ENCODE measurements at places on chromosomes 6 and 20.

- DNase-seq = no peak
Observed at GRCh38 chr20:1926237-1926636, 31.0 kb downstream of the SIRPA start.

GRCh38 chr6:91796603-91797002 lies 1209.7 kb upstream of the MAP3K7 start:
- no peak for DNase-seq

- DNase-seq = no peak
Observed at GRCh38 chr20:7702141-7702540, 238.1 kb downstream of the HAO1 start.

DNA sequence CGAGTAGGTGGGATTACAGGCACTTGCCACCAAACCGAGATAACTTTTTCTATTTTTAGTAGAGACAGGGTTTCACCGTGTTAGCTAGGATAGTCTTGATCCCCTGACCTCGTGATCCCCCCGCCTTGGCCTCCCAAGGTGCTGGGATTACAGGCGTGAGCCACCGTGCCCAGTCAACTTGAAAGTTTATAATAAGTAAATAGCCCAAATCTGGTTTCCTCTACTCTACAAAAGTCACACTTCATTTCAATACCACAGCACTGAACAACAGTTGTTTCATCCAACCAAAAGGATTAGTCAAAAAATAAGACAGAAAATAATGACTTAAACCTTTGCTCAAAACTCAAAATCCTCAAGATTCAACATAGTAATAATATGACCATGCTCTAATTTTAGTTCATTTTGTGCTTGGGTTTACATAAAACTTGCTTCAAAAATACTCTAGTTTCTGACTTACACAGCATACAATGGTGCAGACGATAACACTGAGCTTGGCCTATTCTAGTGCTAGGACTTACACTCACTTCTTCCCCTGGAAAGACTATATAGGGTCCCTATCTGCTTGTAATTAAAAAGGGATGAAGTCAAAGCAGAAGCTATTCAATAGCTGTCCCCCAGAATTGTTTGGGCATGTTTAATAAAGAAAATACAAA lies 56.7 kb downstream of the NT5E start:
- no peak for DNase-seq

- DNase-seq = no peak
Observed at GRCh38 chr20:18313411-18313810, 25.1 kb downstream of the ZNF133 start.

DNA sequence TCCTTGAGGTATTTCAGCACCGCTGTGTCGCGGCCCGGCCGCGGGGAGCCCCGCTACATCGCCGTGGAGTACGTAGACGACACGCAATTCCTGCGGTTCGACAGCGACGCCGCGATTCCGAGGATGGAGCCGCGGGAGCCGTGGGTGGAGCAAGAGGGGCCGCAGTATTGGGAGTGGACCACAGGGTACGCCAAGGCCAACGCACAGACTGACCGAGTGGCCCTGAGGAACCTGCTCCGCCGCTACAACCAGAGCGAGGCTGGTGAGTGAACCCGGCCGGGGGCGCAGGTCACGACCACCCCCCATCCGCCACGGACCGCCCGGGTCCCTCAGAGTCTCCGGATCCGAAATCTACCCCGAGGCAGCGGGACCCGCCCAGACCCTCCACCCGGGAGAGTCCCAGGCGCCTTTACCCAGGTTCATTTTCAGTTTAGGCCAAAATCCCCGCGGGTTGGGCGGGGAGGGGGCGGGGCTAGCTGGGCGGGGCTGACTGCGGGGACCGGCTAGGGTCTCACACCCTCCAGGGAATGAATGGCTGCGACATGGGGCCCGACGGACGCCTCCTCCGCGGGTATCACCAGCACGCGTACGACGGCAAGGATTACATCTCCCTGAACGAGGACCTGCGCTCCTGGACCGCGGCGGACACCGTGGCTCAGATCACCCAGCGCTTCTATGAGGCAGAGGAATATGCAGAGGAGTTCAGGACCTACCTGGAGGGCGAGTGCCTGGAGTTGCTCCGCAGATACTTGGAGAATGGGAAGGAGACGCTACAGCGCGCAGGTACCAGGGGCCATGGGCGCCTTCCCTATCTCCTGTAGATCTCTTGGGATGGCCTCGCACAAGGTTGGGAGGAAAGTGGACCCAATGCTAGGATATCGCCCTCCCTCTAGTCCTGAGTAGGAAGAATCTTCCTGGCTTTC lies 693 bp downstream of the HLA-F start:
- peak; percentile 87 for DNase-seq

- no peak for DNase-seq
Observed at GRCh38 chr6:135475292-135475886, 22.2 kb downstream of the AHI1 start.

DNA sequence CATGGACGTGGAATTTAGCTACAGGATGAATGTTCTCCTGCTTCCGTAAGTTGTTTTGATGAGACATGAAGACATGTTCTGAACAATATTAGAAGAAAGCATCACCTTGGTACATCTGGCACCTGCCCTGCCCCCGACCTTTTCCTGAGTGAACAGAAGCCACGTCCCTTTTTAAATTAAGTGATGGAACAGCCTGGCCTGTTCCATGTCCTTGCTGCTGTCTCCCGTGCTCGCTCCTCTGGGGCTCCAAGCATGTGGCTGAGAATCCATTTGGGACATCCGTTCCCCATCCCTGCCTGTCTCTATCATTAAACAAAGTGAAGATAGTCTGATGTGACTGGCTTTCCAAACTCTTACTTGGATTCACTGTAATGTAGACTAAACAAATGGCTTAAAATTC lies 36.4 kb downstream of the ERMARD start:
- no peak for DNase-seq

DNA sequence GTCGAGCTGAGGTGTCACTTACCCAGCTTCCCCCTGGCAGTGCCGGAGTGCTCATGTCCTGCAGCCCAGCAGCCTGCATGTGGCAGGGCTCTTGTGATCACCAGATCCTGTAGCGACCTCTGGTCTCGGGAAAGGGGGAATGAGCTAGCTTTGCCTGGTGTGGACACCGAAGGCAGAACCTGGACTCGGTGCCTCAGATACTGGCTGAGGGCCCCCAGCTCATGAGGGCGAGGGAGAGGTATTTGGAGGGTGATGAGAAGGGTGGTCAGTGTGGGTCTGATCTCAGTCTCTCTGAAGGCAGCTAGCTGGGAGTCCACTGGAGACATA lies 26.3 kb downstream of the SUN5 start:
- no peak for DNase-seq

GRCh38 chr6:1611322-1611571 lies 1.5 kb downstream of the FOXC1 start:
- DNase-seq = no peak

GRCh38 chr6:137172734-137173431 lies 561 bp downstream of the IL22RA2 start:
- DNase-seq = no peak

DNA sequence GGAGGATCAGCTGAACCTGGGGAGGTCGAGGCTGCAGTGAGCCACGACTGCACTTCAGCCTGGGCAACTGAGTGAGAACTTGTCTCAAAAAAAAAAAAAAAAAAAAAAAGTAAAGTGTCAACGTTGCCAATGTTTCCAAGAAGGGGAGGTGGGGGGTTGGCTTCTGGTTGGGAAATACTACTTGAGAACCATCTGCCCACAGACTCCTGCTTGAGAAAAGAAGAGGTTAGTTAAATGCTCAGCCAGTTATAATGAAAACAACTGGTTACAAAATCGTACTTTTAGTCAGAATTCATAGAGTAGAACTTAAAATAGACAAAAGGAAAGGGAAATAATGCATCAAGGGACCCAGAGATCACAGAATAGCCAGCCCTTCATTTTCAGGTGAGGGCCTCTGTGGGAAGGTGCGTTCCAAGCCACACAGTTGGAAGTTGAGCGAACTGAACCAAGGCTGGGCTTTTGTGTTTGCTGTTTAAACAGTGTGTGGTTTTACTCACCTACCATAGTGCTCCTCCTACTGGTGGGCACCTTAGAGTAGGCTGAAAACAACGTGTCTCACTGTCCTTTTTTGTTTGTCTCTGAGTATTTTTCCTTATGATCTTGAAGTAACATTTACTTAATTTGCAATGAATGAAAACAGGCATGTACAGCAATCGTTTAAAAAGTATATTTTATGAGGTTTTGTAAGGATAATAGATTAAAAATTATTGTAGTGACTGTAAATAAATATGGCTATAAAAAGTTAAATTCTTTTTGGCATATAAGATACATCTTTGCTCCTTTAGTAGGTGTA lies 200.7 kb downstream of the BCAS1 start:
- peak; percentile 81 for DNase-seq

GRCh38 chr20:34751453-34751852 lies 47.3 kb downstream of the TP53INP2 start:
- DNase-seq = no peak

DNA sequence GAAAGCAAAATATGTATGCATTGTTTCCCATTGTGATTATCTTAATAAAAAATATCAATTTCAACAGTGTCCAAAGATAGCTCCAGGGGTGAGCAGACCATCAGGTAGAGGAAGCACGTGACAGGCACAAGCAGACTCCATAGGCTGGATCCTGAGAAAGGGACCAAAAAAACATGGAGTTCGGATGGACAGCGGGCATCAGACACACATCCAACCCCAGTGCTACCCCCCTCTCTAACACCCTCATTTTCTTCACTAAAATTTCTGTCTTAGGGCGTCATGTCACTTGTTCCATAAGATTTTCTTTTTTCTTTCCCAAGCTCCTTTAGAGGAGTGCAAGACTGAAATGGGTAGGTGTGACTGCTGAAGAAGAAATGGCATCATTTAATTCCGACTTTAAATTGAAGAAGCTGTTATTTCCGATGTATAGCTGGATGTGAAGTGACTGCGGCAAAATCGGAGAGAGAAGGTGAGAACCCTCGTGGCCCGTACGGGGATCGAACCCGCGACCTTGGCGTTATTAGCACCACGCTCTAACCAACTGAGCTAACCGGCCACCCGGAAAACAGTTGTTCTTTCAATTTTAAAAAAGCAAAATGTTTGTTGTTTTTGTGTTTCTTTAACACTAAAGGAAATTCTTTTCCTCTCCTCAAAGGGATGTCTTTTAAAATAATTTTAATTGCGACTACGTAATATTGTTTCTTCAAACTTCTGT lies 10.3 kb upstream of the PRSS16 start:
- DNase-seq = peak; percentile 11

GRCh38 chr6:92043777-92044176 lies 1375.6 kb downstream of the EPHA7 start:
- no peak for DNase-seq

DNA sequence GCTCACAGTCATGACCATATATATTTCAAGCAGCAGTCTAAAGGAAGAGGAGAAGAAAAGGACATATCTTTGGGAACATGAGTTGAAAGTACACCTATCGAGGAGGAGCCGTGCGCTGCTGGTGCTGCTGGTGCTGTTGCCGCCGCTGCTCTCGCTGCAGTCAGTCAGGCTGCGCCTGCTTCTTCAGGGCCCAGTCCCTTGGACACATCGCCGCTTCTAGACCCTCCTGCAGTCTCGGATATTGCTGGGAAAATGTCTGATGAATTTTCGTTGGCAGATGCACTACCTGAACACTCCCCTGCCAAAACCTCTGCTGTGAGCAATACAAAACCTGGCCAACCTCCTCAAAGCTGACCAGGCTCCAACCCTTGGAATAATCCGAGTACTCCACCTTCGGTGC lies 8.2 kb upstream of the ASCC3 start:
- no peak for DNase-seq

DNA sequence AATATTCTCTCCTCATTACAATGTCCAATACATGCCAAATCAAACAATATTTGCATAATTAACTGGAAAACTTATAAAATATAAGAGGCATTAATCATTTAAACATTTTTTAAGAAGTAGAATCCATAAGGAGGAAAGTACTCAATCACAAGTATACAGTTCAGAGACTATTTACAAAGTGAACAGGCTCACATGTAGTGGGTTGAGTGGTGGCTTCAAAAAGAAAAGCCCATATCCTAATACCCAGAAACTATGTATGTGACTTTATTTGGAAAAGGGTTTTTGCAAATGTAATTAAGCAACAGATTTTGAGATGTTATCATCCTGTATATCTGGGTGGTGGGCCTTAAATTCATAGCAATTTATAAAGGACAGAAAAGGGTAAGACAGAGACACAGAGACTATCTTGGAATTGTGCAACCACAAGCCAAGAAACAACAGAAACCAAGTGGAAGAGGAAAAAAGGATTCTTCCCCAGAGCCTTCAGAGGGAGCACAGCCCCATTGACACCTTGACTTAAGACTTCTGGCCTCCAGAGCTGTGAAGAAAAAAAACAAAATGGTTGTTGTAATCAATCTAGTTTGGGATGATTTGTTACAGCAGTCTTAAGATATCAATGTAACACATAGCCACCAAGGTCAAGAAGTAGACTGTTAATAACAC lies 32.7 kb upstream of the CRISP1 start:
- DNase-seq = no peak

DNA sequence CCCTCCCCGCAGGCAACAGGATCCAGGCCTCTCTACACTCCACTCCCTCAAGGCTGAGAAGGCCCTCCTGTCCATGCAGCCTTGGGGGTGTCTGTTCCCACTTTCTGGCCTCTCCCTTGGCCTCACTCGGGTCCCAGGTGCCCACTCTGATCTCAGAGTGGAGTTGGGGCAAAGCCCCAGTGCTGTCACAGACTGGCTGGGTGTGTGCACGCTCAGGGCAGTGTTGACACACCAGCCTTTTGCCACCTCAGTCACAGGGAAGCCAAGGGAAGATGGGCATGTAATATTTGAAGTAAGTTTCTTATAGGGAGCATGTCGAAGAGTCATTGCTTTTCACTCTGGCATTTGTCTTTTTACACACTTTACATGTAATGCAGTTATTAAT lies 44.9 kb downstream of the HLA-DRA start:
- no peak for DNase-seq

DNA sequence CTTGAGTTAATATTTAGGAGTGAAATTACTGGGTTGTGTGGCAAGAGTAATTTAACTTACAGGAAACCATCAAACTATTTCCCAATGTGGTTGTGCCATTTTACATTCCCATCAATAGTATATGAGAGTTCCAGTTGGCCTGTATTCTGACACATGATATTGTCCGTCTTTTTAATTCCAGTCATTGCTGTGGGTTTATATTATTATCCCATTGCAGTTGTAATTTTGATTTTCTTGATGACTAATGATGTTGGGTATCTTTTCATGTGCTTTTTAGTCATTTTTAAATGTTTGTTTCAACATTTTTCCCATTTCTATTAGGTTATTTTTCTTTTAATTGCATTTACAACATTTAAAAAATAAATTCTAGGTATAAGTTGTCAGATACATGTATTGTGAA lies 614.0 kb downstream of the UTRN start:
- no peak for DNase-seq

DNA sequence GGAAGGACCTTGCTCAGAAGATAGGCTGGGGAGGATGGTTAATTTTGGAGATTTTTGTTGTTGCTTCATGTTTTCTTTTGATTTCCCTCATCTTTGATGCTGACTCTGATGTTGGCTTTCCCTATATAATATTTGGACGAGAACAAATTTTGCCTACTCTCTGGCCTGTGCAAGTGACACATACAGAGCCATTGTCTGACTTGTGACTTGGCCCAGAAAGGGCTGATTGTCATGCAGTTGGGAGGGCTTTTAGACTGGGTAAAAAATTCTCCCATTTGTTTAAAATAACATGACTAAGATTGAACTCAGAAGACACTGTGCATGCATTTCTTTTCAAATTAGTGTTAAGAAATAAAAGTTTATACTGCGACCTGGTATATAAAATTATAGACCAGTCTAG lies 98.6 kb upstream of the SUPT3H start:
- DNase-seq = no peak

- no peak for DNase-seq
Observed at GRCh38 chr6:127338936-127339335, 4.5 kb downstream of the ECHDC1 start.
